ENCODE measurements at places on chromosomes 13 and 19.

- no peak for DNase-seq
Measured at GRCh38 chr13:75285310-75285709, 196.7 kb downstream of the TBC1D4 start.

DNA sequence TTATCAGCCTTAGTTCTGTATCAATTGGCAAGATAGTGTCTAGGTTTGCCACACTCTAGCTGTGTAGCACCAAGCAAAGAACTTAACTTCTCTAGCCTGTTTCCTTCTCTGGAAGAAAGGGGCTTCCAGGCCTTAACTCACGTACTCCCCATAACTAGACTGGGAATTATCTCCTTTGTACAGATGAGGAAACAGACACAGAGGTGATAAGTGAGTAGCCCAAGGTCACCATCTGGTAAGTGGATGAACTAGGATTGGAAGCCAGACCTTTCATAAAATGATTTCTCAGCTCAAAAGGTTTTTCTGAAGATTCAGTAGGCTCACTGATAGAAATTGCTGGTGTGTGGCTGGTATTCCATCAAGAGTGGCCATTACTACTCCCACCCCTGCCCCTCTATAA is 3.1 kb downstream of the ZNF428 start:
- DNase-seq, result no peak

DNA sequence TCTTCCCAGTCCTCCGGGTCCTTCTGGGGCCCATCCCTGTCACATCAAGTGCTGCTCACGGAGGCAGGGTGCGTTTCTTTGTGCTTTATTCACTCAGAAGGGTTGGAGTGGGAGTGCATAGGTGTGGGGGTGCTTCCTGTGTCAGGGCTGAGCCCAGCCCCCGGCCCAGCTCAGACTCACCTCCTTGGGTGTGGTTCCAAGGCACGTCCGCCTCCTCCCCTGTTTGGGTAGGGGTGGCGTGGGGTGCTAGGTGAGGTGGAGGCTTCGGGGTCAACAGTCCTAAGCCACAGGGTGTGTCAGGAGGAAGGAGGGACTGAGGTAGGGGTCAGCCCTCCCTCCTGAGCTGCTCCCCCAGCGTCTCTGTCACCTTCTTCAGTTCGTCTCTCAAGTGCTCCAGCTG is 3.1 kb downstream of the CCER2 start:
- DNase-seq, result no peak

GRCh38 chr13:74573654-74574053 is 439.4 kb upstream of the KLF12 start:
- DNase-seq, result no peak

DNA sequence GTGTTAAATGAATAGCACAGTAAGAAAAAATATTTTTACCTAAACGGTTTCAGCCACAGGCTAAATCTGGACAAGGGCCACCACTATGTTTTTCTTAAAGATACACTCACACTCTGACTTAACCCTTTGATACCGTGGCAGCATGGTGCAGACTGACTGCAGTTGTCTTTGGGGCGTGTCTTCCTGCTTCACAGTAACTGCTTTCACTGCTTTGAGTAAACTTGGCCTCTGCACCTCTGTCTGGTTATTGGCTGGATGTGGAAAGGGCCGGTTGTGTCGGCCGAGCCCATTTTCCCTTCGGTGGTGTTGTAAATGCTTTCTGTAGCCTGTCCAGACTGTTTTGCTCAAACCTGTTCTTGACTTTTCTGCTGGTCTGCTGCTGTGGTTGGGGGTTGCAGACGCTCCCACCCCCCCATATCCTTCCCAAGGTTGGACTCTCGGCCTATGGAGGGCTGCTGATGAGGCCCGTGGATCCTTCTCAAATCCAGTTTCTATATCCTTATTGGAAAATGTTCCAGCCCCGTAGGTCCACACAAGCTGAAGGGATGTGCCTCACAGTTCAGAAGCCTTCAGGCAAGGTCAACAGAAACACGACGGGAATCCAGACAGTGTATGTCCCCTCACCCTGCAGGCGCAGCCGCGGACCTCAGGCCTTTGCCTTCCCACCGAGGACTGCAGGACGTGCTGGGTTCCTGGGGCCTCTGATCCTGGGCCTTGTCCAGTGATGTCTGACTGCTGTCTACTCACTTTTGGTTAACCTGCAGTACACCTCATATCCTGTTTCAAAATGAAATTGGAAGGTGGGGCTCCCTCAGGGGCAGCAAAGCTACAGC is 90.2 kb upstream of the RNF113B start:
- no peak for DNase-seq

- no peak for DNase-seq
Measured at GRCh38 chr19:3851254-3852176, 17.3 kb downstream of the ZFR2 start.

DNA sequence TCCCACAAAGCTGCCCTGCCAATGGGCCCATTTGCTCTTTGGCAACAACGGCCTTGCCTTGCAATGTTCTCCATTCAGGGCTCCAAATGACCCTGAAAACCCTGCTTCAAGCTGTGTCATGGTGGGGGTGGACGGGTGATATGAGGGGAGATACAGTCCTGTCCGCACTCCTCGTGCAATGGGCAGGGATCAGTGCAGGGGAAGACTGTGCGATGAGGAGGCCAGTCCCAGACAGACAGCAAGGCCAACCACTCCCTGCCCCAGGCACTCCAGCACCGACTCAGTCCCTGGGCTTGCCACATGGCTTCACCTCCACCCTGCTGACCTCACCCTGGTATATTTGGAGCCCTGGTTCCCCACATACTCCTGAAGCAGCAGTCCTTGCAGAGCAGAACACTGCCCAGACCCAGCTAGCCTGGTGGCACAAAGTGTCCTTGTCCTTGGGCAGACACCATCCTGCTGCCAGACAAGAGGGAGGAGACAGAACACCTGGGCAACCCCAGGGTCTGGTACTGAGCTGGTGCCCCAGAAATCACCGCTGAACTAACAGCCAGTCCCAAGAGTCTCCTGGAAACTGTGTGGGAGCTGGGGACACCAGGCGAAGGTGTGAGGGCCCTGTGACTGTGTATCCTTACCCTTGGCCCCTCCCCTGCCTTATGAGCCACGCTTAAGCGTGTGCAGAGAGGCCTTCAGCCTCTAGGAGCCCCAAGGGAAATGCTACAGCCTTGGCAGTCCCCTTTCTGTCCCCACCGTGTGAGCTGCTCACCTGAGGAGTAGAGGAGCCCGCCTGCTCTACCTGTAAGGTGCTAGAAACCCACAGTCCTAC is 9.1 kb upstream of the SLC35E1 start:
- no peak for DNase-seq

DNA sequence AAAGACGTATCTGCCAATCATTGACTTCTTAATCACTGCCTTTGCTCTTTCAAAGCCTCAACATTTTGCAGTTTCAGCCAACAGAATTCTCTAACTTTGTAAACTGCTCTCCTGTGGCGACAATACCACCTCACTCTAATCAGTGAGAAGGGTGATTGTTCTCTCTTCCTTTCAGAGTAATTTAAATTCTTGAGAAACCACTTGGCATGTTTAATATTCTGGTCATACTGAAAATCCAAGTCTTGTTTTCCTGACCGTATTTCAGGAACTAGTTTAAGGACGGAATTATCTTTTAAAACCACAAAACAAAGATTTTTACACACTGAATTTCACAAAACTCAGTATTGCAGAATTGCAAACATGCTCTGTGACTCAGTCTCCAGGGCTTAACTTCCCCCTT is 5.2 kb upstream of the CDC16 start:
- DNase-seq, result no peak

DNA sequence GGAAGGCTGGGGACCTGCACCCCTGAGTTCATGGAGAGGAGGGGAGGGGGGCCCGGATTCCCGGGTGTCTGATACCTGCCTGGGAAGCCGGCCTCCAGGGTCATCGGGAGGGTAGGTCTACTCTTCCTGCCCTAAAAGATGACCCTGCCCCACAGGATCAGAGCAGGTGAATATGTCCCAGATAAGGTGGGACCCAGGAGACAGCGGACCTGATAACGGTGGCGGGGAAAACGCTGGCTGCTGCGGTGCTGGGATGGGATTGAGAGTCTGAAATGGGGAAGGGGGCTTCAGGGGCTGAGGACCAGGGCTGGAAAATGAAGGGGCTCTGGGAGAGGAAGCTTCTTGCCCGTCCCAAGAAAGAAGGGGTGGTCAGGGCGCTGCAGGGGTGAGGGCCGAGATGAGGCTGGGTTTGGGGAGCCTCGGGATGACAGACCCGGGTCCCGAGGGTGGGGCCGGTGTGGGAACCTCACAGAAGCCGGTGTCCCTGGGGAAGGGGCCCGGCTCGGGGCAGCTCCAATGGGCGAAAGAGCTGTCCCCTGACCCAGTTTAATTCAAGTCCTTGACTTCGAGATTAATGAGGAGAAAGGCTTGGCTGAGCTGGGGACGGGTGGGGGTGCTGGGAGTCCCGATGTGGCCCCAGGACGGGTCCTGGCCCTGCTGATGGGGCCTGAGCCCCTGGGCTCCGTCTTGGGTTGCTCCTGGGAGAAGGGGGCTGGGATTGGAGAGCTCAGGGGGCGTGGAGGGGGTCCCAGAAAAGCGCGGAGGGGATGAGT is 823 bp downstream of the TTYH1 start:
- no peak for DNase-seq

- no peak for DNase-seq
Measured at GRCh38 chr13:30735872-30736175, 481 bp downstream of the ALOX5AP start.

DNA sequence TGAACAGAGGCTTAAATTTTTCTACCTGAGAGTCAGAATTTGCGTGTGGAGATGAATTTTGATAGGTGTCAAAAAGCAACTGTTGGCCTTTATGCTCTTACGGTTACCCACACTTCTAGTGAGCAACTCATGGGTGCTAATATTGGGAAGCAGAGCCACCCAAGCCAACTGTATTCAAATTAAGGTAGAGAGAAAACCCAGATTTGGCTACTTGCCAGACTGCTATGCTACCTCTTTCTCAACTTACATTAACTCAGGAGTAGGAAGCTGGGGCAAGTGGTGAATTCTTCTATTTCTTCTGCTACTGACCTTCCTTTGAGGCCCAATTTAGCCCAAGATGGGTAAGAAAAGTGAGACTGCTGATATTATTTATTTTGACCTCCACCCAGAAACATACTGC is 83.9 kb downstream of the OLFM4 start:
- DNase-seq, result no peak

DNA sequence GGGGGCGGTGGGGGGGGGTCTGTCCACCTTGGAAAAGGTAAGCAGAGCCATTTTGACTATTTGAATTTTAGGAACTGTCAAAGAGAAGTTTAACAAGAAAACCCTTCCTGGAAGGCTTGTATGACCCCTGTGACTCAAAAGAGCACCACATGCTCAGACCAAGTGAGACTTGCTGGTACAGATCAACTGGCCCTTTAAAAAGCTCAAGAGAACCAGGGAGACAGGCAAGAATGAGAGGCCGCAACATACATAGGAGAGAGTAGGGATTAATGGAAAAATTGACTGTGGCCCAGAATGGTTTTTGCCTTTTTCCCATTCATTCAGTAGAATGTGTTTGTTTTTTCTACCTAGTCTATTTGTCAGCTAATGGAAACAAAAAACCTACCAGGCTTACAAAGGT is 26.2 kb upstream of the ATP8A2 start:
- DNase-seq, result no peak

GRCh38 chr19:1961000-1961883 is 20.3 kb downstream of the CSNK1G2 start:
- no peak for DNase-seq

DNA sequence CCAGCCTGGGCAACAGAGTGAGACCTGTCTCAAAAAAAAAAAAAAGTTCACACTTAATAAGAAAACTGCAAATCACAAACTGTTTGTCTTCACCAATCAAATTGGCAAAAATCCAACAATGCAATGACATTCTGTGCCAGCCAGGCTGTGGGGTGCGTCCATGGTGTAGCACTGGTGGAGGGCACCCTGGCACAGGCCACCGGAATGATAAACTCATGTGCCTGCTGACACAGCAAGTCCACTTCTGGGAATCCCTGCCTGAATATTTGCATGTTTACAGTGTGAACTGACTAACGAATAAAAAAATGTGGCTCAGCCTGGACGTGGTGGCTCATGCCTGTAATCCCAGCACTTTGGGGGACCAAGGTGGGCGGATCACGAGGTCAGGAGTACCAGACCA is 1.6 kb upstream of the LRRC25 start:
- DNase-seq, result no peak

DNA sequence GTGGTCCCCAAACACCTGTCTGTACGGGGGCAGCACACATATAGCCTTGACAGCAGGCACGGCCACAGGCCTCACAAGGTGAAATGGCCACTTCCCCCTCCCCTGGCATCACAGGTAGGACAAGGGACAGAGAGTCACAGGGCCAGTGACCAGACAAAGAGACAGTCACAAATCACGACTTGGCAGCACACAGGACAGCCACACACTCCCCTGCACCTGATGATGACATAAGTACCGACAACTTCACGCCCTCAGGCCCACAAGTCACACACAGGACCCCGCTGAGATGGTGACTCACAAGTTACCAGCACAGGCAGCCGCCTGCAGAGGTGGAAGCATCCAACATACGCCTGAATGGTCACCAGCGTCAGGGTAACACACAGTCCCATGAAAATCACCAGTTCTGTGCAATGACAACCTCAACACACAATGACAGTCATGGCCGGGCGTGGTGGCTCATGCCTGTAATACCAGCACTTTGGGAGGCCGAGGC is 16.5 kb downstream of the TYK2 start:
- DNase-seq, result no peak

DNA sequence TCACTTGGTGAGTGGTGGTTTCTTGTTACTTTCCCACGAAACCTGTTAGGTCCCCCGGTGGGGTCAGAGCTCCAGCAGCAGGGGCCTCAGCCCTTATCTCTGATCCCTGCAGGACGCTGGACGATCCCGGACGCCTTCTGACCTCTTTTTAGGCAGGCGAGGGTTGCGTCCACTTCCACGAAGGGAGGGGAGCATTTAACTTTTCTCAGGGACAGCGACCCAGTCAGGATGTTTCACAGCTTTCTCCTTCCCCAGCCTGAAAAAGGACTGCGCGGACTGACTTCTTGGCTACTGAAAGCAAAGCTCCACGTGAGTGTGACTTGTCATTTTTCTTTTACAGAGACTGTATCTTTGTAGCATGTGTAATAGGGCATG is 692 bp downstream of the ZNF234 start:
- DNase-seq, result no peak

DNA sequence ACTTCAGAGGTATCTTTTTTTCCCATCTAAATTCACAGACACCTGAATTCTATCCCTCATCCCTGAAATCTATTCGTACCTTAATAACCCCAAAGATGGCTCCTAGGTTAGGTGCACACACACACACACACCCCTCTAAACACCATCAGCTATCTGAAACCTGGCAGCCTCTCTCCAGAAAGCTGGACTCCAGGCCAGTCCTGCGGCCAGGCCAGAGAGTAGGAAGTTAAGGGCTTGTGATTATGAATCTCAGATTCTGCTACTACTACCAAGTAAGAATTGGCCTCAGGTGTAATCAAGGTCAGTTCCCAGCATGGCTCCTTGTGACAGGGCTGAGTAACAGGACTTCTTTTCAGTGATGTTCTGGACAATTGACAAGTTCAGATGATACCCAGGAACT is 244.2 kb upstream of the SERP2 start:
- no peak for DNase-seq

DNA sequence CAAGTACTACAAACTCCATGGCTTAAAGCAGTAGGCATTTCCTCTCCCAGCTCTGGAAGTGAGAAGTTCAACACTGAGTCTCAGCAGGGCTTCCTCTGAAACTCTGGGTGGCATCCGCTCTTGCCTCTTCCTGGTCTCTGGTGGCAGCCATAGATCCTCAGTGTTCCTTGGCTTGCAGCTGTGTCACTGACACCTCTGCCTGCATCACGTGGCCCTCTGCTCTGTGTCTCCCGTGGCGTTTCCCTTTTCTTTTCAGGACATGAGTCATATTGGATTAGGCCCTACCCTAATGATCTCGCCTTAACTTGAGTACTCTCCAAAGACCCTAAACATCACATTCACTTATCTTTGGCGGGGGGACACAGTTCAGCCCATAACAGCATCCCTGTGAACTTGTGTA is 466.7 kb downstream of the MYO16 start:
- DNase-seq, result no peak

Measured in memory B cell (primary cell).